ENCODE measurements at places on chromosomes 12 and 14.

DNA sequence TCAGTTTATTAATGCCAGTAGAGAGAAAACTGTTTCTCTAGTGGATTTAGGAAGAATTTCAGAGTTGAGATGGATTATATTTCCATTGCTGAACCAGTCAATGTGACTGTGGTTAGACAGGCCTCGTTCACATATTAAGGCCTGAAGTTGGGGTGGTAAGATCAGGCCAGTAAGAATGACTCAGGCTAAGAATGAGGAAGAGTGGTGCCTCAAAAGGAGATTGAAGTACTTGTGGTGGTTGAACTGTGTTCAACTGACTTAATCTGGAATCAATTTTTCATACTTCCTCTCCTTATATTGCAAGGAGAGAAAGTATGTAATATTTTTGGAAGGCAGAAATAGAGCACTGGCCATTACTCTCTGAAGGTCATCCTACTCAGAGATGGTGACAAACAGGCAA lies 37.8 kb upstream of the ATF7IP start:
- DNase-seq: no peak

GRCh38 chr12:70254225-70254624 lies 11.0 kb downstream of the CNOT2 start:
- no peak for DNase-seq

DNA sequence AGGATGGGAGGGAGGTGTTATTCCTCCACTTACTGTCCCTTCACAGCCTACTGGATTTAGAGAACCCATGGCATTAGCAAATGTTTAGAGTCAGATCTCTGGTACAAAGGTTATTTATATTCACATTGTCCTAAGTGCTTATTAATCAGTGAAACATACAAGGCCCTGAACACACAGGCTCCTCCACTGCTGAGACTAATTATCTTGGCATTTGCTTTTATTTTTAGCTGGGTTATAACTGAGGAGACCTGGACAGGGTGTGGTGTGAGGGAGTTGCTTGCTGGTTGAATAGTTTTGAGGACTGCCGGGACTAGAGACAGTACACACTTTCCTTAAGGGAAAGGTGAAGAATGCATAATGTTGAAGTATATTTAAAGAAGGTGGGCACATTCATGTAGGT lies 77.5 kb downstream of the FIGNL2 start:
- DNase-seq: no peak

- no peak for DNase-seq
These were observed 33.9 kb downstream of the SCARB1 start for GRCh38 chr12:124829708-124830304.

- DNase-seq: no peak
These were observed 209.5 kb upstream of the ARHGAP5 start for GRCh38 chr14:31867570-31867969.

DNA sequence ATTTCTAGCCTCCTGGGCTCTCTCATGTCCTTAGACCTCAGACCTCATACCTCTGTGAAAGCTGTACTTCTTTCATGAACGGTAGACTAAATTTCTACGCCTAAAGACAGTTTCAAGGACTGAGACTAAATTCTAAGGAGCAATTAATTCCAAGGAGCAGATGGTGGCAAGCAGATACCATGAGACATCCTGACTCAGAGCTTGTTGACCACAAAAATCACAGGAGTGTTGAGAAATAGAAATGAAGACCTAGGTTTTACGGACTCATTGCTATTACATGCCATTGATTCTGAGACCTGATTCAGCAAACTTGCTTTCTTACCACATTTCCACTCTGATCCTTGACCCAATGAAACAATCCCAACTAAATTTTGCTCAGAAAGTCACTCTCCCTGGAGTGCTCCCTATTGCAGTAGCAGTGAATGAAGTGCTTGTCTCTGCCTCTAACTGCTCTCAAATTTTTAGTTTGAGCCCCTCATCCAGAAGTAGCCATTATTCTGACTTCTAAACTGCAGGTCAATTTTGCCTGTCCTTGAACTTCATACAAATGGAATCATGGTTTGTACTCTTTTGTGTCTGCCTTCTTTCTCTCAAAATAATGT lies 52.0 kb downstream of the PEX5 start:
- no peak for DNase-seq

DNA sequence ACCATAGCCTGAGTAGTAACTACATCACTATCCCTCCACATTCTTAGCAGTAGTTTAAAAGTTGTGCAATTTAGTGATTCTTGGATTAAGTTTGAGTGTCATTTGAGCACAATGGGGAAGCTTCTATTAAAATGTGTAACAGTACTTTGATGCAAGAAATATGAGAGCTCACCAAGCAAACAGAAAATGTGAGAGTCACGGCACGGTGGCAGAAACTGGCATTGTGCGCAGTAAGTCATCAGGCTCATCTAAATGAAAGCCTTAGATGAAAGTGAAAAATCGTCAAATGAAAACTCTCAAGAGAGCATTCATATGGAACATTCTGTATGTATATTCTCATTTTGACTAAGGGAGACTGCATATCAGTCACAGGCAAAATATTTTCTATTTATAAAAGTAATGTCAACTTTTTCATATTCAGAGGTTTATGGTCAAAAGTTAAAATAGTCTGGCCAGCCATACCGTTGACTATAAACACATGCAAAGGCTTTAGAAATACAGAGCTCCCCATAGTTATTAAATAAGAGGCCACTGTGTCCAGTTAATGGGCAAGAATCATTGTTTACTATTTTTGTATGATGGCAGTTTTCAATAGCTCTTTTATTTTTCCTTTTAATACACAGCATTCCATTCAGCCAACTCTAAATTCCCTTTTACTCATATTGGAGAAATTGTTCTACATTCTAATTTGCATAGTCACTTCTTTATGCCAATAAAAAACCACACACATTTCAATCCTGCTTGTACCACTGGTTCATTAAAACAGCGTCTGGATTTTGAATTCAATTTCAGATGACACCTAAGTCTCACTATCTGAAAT lies 167.9 kb downstream of the PRKD1 start:
- no peak for DNase-seq

DNA sequence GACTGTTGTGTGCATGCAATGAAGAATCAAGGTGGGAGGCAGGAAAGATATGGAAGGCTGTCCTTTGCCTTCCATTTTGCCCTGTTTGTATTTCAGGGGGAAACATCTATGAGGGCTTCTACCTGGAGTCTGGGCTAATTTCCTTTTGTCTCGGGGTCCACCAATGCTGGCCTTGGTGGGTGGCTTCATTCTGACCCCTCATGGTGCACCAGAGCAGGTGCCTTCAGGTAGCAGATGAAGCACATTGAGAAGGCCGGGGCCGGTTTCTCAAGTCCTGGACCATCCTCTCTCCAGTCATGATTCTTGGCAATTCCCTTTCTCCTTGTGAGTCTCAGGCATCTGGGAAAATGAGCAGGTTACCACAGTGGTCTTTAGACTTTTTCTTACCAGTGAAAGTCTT lies 47.2 kb downstream of the RPH3A start:
- DNase-seq: no peak

DNA sequence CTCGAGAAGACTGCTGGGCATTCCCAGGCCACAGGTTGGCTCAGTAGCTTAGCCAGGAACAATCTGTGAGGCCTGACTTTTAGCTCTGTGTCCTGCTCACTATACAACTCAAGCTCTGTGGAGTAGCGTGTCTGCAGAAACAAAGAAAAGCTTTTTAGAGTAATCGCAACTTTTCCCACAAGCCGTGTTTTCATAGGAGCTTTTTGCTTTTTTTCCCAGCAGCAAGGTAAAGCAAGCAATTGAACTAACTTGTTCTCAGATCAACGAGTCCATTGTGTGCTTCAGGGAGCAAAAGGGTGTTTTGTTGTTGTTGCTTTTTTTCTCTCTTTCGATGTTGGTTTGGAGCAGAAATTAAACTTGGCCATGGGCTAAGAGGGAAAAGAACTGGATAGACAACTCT lies 97.3 kb upstream of the BCL2L14 start:
- DNase-seq: no peak

DNA sequence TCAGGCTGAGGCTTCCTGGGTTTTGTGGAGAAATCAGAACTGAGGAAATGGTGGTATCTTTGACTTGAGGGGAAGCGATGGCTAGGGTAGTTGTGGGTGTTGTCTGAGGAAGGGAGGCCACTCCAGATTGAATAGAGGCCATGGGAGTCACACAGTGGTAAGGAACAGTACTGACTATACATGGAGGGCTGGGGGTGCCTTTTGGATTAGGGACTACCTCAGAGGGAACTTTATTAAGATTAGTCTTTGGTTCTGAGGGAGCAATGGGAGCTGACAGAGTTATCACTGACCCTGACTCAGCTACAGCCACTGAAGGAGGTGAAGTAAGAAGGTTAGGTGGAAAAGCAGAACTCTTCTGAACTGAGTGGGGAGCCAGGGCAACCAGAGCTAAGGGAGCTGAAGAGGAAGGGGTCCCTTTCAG lies 4.4 kb downstream of the NACA start:
- DNase-seq: no peak

- no peak for DNase-seq
These were observed 2.2 kb downstream of the SLC25A21 start for GRCh38 chr14:37170237-37170636.

DNA sequence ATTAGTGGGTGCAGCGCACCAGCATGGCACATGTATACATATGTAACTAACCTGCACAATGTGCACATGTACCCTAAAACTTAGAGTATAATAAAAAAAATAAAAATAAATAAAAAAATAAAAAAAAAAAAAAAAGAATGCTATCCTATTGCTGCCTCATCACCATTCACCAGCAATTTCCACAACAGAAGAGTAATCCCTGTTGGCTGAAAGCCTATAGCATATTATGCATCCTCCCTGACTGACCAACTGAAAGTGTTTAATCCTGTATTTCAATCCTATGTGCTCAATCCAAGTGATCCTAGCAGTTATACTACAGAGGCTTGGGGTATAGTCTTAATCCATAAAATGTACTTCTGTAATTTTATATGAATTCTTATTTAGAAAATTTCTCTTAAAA lies 18.5 kb downstream of the DICER1 start:
- DNase-seq: no peak

GRCh38 chr12:18955594-18955993 lies 173.9 kb upstream of the PLEKHA5 start:
- DNase-seq: no peak

- no peak for DNase-seq
These were observed 39.7 kb downstream of the LRRC9 start for GRCh38 chr14:59959668-59960067.

GRCh38 chr12:107326237-107326636 lies 232.9 kb upstream of the CRY1 start:
- no peak for DNase-seq

GRCh38 chr12:124175704-124176103 lies 119.2 kb upstream of the RFLNA start:
- peak; percentile 57 for DNase-seq

GRCh38 chr14:65959563-65960024 lies 526.6 kb upstream of the CCDC196 start:
- DNase-seq: no peak

- no peak for DNase-seq
These were observed 6.3 kb upstream of the NPAS3 start for GRCh38 chr14:32932302-32932913.

- DNase-seq: no peak
These were observed 4.0 kb downstream of the CHGA start for GRCh38 chr14:92926931-92927330.

GRCh38 chr14:32142341-32142740 lies 59.5 kb upstream of the RNU6-7 start:
- DNase-seq: no peak

DNA sequence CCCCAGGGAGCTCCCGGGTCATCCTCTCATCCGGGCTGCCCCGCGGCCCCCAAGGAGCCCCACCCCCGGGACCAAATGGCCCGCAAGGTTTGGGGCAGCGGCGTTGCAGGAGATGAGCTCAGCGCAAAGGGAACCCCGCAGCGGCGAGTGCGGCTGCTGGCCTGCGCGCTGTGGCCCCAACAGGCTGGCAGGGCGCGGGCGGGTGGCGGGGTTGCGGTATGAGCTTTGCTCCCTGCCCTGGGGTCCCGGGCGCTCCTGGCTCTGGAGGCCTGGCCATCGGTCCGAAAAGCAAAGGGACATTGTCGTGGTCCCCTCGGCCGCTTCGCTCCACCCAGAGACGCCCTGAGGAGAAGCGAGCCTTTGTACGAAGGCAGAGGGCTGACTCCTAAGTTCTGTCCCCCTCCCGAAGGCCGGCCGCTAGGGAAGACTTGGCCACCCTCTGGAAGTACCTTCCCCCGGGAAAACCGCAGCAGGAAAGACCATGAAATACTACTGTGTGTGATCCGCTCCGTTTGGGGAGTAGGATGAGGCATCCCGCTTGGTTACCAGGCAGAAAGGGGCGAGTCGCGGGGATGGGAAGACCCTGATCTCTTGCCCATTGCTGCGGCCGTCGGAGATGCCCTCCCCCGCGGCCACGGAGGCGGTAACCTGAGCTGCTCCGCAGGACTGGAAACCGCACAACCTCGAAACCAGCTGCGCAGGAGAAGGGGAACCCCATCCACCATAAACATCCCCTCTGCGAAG lies 620 bp upstream of the NID2 start:
- peak; percentile 71 for DNase-seq

- DNase-seq: no peak
These were observed 1214.3 kb upstream of the TMEM132C start for GRCh38 chr12:127052511-127053232.

DNA sequence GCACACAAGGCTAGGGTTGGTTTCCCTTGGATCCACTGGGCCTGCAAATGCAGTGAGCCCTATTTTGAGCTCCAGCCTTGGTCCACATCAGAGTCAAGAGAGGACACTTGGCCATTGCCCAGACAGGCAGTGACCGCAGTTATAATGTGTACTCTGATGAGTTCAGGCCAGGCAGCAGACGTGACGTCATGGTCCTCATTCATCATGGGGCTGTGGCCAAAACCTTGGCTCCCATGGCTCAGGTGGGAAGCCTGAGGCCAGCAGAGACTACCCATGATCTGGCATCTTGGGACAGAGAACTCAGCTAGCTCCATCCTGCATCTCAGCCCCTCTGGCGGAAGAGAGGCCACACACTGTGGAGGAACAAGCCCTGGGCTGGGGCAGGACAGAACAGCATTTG lies 16.4 kb downstream of the TMEM63C start:
- no peak for DNase-seq

GRCh38 chr12:113056631-113057488 lies at the start of gene DTX1:
Gene DTX1 (plus strand): TSS chr12:113056730. CDS start chr12:113058193, 1,463 bp downstream.
- peak; percentile 43 for DNase-seq

DNA sequence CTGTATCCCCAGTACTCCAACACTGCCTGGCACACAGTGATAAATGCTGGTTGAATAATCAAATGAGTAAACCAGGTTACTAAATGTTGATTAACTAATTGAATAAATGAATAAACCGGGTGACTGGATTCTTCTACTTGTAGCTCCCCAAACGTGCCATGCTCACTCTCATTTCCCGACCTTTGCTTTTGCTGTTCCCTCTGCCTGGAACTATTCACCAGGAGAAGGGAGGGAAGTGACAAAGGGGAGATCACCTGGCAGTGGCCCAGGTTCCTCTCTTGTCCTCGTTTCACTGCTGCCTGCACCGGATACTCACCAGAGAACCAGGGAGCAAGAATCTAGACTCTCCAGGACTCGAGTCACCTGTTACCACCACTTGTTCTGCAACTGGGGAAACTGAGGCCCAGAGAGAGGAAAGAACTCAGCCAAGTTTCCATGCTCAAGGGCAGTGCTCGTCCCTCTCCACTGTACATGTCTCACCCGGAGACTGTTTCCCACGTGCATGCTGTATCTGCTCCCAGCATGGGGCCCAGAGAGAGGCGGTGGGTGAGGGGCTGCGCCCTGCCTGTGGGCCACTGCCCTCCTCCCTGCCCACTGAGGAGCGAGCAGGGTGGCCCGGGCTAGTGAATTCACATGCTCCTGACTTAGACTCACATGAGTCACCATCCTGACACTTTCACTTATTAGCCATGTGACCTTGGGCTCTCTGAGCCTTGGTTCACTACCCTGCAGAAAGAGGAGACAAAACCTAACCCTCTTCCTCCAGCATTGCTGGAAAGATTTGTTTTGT lies 17.7 kb upstream of the POP5 start:
- DNase-seq: no peak

GRCh38 chr12:120855823-120856588 lies 48.2 kb downstream of the SPPL3 start:
- DNase-seq: no peak
